ENCODE measurements at places on chromosomes 1 and 21.

GRCh38 chr1:226688056-226688748, 50.9 kb downstream of the ITPKB start:
- peak; percentile 37 for DNase-seq

GRCh38 chr1:105556266-105556665, 1500.2 kb upstream of the PRMT6 start:
- DNase-seq = no peak

- DNase-seq = no peak
Observed at GRCh38 chr1:179632868-179633267, 41.2 kb downstream of the TDRD5 start.

DNA sequence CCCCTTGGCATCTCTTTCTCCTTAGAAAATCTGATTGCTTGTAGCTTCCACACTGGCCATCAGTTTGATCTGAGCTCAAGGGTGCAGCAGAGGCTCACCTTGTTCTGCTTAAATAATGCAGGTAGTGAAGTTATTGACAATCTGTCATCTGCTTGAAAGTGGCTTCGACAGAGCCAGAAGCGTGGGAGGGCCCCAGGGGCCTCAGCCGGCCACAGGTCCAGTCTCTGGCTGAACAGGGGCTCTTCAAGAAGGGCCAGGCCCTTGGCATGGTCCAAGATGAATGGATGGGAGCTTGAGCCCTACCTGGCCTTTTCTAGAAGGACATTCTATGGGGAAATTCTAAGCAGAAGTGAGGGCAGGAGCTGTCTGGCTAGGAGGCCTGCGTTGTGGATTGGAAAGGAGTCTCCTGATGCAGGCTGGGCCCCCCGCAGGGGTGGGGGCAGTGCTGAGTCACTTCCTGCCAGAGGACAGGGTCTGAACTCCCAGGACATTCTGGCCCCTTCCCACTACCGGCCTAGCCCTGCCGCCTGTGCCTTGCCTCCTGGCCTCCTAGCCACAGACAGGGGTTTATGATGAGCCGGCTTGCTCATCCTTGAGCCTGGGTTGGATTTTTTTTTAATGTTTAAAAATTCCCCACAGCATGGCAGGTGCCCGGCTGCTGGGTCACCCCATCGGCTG, 162.3 kb upstream of the VAMP3 start:
- no peak for DNase-seq

- no peak for DNase-seq
Observed at GRCh38 chr21:43020177-43020576, 45.8 kb downstream of the PKNOX1 start.

DNA sequence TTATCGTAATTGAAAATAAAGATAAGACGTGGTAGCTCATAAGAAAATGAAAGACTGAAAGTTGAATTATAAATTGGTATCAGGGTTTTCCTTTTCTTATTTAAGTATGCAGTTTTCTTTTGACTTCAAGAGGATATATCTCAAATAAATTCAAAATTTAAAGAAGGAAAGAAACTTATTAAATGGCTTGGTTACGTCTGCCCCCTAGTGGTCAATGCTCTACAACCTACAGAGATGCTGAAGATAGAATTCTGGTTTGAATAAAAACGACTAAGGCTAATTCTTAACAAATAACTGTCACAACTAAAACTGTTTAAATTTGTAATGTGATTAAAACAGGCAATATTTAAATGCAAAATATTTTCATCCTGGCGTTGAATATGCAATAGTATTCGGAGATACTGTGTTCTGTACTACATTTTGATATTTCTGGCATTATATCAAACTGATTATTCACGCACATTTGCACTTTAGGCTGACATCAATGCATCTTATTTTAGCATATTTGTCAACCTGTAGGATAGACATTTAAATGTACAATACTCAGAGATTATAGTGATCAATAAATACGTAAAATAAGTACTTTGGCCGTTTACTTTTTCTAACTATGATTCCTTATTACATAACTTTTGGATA, 26.8 kb downstream of the IFI44 start:
- peak; percentile 13 for DNase-seq

DNA sequence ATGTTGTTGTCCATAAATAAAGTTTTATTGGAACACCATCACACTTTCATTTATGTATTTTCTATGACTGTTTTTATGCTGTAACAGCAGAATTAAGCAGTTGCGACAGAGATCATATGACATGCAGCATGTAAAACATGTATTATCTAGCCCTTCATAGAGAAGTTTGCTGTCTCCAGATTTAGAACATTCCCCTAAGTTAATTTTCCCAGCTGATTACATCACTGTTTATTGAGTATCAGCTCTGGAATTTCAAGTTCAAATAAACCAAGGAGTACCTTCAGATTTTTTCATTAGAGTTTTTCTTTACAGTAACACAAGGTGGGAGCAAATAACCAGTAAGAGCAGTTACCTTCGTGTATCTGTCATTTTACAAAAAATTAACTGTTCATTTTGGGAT, 792.8 kb downstream of the USP25 start:
- no peak for DNase-seq

DNA sequence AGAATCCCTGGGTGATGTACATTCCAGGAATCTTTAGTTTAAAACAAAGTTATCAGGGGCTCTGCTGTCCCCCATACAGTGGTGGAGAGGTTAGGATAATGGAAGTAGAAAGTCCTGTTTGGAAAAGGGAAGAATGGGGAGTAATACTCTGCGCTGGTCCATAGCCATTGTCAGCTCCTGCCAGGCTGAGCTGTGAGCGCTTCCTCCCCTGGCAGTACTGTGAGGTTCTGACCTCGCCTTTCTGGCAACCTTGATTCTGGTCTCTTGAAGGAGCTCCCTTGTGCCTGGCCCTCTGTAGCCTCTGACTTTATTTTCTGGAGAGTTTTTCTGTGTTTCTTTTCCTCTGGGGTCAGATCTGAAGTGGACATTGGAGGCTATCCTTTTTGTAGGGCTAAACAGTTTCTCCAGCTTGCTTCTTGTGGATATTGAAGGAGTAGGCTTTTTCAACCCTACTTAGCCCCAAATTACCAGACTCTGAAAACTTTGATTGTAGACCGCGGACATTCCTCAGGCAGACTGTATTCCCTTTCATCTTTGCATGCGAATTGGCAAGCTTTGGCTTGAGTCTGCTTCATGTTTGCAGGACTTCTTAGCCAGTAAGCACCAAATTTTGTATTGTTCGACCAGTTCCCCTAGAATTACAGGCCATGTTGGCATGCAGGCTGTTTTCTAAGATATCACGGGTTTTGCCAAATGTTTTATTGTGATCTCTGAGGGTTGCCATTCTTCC, 13.8 kb downstream of the UBE4B start:
- DNase-seq = no peak

DNA sequence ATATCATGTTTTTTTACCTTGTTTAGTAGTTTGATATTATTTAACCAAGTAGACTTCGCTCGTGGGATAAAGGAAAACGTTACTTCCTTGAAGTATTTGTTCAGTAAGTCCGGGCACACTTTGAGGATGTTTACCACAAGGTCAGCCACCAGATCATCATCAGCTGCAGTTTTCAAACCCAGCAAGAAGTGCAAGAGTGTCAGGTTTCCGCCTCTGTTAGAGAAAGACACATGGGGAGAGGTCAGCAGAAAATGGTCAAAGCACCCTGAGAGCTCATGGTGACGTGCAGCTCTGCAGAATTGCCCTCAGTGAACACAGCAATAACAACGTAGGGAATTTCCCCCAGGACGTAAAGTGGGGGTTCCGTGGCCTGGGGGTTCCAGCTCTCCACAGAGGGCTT, 24.4 kb downstream of the URB1 start:
- no peak for DNase-seq

GRCh38 chr1:175297291-175297690, 104.7 kb upstream of the KIAA0040 start:
- no peak for DNase-seq

DNA sequence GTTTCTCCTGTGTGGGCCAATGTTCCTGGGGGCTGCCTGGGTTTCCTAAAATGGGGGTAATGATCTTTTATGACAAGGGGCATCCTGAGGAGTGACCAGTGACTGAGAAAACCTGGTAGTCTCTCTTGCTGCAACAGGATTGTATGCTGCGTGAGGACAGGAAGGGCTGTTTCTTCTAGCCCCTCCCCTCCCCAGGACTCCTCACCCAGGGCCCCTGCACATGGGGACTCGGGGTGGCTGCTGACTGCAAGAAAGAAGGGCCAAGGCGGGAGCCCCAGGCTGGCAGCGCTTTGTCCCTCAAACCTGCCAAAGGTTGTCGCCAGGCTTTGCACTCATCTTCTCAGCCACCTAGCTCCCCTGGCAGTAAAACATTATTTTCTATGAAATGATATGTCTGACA, 442.4 kb downstream of the CAMTA1 start:
- DNase-seq = no peak

DNA sequence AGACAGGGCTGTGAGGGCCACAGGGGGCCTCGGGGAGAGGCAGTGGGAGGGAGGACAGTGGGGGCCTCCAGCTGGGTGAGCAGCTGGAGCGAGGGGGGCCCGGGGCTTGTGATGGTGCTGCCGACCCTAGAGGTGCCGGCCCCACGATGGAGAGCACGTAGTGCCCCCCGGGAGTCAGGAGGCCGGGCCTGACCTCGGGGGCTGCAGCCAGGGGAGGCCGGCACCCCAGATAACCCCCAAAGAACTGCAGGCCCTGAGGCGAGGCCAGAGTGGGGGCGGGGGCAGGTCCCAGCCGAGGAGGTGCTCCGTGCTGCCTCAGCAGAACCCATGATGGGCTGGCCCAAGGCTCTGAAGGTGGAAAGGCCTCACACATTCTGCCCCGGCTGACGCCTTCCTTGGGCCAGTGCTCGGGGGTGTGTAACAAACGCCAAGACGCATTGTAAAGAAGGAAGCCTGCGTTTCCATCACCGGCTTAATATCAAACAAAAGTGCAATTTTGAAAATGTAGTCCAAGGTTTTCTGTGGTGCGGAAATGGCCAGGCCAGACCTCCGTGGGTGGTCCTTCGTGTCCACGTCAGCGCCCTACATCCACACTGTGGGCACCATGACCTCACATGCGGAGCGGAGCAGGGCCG, 55.2 kb downstream of the COL6A1 start:
- DNase-seq = no peak

DNA sequence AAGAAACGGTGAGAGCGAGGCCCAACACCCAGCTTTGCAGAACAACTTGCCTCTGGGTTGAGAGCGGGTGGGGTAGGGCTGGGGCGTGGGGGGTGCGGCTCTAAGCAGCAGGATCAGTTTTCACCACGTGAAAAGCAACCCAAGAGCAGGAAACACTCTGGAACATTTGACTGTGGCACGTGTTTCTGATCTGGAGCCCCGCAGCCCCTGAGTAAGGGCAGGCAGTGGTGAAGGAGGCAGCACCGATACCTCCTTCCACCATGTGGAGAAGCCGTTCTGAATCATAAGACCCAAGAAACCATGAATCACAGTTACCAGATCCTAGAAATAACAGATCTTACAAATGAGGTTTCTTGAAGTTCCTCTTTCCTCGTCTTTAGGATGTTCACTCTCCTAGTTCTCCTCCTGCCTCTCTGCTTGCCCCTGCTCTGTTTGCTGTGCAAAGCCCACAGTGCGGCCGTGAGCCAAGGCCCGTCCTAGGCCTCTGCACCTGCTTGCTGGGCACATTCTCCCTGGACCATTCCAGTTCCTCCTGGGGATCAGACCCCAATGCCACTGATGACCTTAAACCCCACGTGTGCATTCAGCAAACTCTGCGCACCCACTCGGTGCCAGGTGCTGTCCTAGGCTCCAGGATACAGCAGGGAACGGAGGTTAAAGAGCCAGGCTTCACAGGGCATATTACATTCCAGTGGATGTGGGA, 31.9 kb downstream of the SLC1A7 start:
- no peak for DNase-seq

DNA sequence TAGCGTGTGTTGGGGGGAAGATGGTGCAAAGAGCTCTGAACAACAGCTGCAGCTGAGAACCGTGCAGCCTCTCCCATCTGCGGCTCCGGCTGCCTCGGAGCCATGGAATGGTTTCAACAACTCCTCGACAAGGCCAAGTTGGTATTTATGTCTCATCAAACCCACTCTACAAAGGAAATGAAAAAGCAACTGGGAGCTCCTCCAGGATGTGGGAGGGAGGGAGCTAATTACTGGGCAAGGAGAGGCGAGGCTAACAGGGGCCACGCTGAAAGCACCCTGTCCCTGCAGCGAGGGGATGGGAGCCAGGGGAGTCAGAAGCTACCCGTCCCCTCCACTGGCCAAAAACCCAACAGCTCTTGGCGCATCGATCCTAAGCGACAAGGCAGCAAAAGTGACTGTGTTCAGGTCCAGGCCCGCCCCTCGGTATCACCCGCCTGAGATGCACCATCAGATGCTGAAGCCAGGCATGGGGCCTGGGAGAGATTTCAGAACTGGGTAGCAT, 63.1 kb downstream of the ACOT7 start:
- DNase-seq = peak; percentile 63

- no peak for DNase-seq
Observed at GRCh38 chr1:150695561-150695960, 1.4 kb downstream of the GOLPH3L start.

- DNase-seq = no peak
Observed at GRCh38 chr1:8283058-8283884, 34.6 kb upstream of the SLC45A1 start.

DNA sequence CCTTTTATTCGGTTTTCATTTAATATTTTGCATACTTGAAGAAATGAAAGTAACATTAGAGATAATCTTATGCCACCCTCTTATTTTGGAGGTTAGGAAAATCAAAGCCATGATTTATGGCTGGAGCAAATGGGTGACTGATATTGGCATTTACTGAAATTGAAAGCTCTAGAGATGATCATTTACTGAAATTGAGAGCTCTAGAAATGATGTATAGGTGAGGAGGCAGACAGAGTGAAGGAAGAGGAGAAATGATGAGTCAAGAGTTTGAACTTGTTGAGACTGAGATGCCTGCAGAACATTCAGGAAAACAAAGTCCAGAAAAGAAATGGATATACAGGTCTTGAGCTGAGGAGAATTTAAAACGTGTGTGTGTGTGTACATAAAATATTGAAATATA, 217.6 kb downstream of the LTN1 start:
- no peak for DNase-seq

DNA sequence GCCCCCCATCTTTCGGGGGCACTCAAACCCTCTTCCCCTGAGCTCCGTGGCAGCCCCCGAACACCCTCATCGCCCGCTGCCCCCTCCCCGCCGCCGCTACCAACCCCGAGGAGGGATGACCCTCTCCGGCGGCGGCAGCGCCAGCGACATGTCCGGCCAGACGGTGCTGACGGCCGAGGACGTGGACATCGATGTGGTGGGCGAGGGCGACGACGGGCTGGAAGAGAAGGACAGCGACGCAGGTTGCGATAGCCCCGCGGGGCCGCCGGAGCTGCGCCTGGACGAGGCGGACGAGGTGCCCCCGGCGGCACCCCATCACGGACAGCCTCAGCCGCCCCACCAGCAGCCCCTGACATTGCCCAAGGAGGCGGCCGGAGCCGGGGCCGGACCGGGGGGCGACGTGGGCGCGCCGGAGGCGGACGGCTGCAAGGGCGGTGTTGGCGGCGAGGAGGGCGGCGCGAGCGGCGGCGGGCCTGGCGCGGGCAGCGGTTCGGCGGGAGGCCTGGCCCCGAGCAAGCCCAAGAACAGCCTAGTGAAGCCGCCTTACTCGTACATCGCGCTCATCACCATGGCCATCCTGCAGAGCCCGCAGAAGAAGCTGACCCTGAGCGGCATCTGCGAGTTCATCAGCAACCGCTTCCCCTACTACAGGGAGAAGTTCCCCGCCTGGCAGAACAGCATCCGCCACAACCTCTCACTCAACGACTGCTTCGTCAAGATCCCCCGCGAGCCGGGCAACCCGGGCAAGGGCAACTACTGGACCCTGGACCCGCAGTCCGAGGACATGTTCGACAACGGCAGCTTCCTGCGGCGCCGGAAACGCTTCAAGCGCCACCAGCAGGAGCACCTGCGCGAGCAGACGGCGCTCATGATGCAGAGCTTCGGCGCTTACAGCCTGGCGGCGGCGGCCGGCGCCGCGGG, 837 bp downstream of the FOXD3 start:
- DNase-seq = no peak
